ENCODE measurements at places on chromosomes 5 and 9.

DNA sequence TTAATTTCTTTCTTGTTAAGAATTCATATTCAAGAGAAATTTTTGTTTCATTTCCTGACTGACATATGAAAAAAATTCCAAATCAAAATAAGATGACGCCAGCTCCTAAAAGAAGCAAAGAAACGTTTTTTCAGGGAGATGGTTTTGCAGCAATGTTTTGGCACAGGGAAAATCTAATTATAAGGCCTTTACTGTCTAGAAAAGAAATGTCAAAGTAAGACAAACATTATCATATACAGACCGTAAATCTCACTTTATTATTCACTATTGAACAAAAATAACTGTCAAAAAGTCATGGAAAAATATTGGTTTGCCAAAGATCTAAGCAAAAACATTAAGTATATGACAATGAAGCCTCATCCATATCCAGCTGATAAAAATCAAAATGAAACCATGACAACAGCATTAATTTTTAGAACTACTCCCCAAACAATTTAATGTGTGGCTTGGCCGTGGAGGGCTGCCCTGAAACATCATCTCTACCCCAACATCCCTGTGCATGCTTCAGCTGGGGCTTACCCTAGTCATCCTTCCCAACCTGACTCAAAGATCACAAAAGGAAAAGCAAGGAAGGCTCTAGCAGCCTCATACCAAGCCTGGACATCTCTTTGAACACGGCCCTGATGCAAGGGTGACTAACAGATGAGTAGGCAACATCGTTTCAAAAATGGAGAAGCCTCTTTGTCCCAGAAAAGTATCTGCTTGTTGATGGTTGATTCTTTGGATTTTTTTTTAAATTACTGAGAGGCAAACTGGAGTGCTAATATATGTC is 95.6 kb downstream of the ARSB start:
- DNase-seq = no peak

DNA sequence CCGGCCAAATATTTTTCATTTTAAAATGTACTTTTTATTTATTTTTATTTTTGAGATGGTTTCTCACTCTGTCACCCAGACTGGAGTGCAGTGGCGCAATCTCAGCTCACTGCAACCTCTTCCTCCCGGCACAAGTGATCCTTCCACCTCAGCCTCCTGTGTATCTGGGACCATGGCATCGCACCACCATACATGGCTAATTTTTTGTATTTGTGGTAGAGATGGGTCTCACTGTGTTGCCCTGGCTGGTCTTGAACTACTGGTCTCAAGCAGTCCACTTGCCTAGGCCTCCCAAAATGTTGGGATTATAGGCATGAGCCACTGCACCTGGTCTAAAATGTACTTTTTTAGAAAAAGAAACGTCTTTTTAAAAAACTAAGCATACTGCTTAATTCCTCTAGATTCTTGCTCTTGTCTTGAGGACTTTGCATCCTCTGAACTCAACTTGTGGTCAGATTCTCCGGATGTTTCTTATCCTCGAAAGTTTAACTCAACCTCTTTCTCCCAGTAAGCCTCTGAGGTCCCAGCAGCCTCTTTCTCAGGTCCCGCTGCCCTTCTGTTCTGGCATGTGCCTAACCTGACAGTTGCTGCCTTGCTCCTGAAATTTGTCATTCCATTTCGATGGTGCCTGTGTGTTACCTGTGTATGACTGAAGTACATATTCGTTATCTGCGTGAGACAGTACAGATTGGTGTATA is 63.0 kb downstream of the TRIO start:
- no peak for DNase-seq

- DNase-seq = no peak
Observed at GRCh38 chr5:171509467-171509866, 90.0 kb downstream of the FGF18 start.

- no peak for DNase-seq
Observed at GRCh38 chr5:152306386-152306785, 98.7 kb downstream of the NMUR2 start.

- DNase-seq = no peak
Observed at GRCh38 chr9:121261755-121262154, 6.2 kb upstream of the GSN start.

GRCh38 chr5:37637165-37637845 is 202.5 kb downstream of the GDNF start:
- DNase-seq = no peak

DNA sequence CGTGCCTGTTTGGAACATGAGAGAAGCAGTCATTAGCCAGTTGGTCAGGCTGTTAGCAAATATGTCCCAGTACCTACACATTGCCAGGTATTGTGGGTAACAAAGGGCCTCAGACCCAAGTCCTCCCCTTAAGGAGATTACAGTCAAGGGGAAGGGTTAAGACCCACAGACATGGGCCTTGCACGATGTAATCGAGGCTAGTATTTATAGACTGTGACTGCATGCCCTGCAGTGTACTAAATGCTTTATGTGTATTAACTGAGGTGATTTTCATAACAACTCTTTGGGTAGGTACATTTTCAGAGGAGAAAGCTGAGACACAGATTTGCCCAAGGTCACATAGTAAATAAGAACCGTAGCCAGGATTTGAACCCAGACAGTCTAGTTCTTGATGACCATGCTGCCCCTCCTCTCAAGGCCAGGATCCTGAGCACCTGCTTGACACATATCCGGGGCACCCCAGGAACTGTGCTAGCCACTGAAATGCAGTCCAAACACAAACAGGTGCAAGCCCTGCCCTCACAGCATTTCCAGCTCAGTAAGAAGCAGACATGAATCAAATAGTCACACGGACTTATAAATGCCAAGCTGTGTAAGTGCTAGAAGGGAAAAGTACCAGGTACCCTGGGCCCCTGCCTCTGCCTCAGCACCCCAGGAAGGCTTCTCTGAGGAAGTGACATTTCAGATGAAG is 32.0 kb upstream of the GRPEL2 start:
- DNase-seq = no peak

GRCh38 chr9:131748411-131748955 is 8.6 kb upstream of the RAPGEF1 start:
- no peak for DNase-seq

- no peak for DNase-seq
Observed at GRCh38 chr9:107886826-107887225, 397.3 kb upstream of the KLF4 start.

- no peak for DNase-seq
Observed at GRCh38 chr5:107218457-107219193, 452.1 kb downstream of the EFNA5 start.
